B cell (primary cell): ENCODE measurements at places on chromosomes 4 and X. TPM values are rescaled to one million over a fixed set of nuclear protein-coding genes. Genes with fewer than 3 reads are reported as not detected.

- no peak for DNase-seq
These were observed 59.4 kb upstream of the H2AZ1 start for GRCh38 chr4:100009490-100009889.

DNA sequence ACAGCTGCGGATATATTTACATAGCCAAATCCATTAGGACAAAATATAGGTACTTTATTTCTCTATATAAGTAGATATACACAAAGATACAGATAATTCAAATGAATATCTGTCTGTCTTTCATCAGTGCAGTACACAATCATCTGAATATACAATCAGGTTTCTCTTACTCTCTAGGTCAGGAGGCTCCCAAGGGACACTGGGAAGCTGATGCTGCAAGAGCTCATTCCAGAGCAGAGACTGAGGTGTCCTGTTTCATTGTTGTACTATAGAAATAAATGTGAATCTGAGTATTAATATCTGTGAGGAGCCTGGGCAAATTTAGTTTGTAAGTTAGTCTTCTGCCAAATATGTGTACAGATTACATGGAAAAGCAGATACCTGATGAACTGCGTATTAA is 4.2 kb downstream of the TLL1 start:
- DNase-seq: no peak

GRCh38 chr4:33200377-33200776 is 2480.2 kb downstream of the PCDH7 start:
- no peak for DNase-seq

DNA sequence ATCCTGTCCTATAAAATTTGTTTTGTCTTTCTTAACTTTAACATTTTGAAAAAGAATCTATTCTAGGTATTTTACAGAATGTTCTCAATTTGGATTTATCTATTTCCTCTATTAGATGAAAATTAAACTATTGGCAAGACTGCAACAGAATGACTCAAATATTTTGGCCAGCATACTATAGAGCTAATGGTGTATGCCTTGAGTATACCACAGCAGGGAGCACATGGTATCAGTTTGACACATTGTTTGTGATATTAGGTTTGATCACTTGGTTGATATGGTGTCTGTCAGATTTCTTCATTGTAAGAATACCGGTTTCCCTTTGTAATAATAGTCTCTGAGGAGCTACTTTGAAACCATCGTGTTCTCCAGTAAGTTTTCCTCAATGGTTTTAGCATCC is 87.8 kb upstream of the NPNT start:
- DNase-seq: no peak

GRCh38 chr4:182354867-182355266 is 111.7 kb downstream of the TENM3 start:
- DNase-seq: no peak

DNA sequence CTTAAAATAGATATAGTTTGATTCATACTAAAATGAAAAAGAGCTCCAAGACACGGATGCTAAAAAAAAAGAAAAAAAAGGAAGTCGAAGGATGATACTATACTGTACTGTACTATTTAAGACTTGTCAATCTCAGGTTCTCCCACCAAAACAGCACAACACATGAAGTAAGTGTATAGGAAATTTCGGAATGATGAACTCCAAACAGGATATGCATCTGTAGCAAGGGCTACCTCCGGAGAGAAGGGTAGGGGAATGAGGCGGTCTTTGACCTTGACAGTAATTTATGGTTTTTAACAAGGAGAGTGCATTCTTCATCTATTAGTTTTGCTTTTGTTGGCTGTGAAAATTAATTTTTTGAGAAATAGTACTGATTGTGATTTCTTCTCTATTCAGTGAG is 541 bp upstream of the FIP1L1 start:
- no peak for DNase-seq

DNA sequence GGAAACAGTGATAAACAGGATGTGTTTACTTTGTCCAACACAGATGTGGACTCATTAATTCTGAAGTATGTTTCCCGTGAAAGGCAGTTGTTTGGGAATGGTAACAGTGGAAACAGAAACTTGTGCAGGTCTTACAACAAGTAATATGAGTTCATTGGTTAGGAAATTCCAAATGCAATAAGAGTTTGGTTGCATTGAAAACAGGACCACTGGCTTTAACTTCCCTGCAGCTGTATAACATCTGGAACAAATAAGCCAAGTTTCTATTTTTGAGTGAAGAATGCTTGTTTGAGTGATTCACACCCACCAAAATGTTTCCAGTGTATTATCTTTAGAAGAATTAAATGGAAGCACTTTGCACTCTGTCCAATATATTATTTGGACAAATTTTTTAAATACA is 82.4 kb upstream of the BMP3 start:
- DNase-seq: no peak

DNA sequence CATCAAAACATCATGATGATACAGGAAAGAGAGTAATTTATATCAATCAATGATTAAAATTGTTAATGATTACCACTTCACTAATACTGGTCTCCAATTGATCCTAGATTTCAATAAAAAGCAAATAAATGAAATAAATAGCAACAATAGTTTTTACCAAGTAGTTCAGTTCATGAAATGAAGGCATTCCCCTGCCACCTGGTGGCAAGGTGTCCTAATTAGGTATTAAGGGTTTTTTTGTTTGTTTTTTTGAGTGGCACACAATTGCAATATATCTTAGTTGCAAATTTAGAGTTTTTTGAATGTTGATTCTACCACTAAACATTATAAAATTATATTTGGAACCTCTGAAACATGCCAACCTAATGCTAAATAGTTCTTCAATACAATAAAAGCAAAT is 157.4 kb upstream of the PDE5A start:
- no peak for DNase-seq

DNA sequence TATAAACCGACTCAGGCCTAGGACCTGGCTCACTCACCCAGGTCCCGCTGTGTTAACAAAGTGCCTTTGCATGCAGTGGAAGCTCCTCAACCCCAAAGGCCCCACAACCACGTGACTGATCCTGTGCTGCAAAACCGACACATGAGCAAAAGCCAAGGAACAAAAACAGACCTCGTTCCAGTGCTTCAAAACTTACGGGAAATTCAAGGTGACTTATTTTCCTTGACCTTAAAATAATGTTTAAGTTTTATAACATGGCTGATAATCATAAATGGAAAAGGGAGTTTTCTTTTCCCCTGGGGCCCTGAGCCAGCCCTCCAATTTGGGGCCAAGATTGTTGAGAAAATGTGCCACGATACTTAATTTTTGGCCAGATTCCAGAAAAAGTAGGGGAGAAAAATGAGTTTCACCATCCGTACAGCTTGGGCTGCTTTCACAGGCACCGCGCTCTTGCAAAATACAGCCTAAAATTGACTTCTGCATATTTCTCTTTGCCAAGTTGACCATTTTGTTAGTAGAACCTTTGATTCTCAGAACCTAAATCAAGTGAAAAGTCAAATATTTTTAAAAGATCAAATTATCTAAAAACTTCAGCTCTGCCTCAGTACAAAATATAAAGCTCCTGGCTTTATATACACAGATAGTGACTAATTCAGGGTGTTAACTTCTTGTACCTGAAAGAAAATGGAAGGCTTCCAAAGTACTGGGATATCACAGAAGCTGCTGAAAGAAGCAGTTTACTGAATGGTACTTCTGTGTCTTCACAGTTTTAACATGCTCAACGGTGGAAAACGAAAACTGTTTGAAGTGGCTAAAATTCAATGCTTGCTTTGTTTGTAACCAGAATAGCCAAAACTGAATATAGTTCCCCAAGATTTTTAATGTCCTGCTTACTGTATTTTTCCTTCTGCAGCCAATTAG is 93.8 kb downstream of the APBB2 start:
- DNase-seq: no peak

DNA sequence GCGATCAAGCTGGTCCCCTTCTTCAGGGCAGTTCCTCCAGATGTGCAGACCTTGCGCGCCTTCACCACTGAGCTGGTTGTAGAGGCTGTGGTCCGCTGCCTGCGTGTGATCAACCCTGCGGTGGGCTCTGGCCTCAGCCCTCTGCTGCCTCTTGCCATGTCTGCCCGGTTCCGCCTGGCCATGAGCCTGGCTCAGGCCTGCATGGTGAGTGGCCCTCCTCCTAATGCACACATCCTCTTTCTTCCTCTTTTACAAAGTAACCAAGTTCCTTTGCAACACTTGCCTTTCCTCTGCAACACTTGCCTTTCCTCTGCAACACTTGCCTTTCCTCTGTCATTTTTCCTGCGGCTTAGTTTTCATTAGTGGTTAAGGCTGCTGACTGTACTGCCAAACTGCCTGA is 1.8 kb downstream of the CCDC22 start:
- DNase-seq: peak; percentile 34

DNA sequence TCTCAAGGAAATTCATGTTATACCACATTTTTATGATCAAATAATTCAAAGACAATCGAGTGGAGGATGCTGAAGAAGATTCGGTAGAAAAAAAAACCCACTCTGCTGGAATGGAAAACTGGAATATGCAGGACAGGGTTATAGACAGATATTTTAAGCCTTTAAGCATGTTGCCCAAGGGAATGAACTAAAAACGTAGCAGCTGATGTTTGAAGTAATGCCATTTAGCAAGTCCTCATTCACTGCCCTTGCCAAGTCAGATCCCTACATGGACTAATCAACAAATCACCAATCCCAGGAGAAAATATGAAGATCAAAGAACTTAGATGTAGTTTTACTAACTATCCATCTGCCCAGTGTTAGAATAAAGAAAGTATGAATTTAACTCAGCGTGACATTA is 75.6 kb upstream of the ETNPPL start:
- DNase-seq: no peak

- DNase-seq: no peak
These were observed 17.9 kb upstream of the NSG1 start for GRCh38 chr4:4368809-4369580.

DNA sequence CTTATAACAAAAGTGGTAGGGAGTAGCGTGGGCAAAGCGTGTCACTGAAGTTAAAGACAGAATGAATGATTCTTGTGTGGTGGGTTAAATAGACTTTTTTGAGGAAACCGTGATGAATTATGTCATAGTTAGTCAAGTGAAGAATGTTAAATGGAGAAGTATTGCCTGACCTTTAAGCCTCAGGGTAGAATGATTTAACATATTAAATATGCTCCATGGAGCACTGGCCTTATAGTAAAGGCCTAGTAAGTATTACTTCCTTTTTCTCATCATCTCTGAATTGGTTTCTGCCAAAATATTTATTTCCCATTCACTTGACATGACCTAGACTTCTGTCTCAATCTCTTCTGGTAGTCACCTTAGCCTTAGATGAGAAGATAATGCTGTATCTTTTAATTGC is 23.7 kb downstream of the MAGEB1 start:
- DNase-seq: no peak

DNA sequence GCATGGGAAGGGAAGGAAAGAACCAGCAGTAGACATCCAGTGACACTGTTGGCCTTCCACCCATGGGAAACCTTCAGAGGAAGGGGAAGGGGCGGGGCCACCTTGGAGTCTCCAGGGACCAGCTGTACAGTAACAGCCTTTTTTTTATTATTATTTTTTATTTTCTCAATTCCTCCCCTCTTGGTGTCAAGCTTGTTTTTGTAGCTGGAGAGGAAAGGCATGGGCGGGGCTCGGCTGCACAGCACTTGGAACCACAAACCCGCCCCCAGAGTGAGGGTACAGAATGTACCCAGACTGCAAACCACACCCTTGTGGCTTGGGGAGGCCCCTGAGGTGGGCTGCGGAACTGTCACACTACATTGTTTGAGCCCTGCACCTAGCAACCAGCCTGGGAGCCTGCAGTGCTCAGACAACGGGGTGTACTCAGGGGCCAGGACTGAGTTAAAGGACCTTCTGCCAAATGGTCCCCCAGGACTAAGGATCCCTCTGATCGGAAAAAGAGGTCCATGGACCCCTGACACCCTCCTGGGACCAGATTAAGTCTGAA is 45.7 kb downstream of the PRPS1 start:
- peak; percentile 93 for DNase-seq

GRCh38 chr4:76365636-76366035 is 55.3 kb downstream of the CCDC158 start:
- DNase-seq: no peak

DNA sequence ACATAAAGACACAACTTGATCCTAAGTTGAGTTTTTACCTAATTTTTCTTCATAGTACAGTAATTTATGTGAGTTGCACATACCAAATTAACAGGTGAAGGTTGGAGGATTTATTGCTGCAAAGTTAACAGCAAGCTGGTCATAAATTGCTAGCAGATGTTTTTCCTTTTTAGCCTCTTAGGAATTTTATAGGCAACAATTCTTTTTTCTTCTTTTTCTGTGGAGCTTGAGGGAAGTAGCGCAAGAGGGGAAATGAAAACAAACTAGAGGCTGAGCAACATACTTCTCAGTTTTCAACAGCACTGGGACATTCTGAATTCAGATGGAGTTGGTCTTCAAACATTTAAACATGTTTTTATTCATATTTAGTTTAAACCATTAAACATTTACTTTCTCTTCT is 63.7 kb upstream of the TLR2 start:
- DNase-seq: no peak

- DNase-seq: no peak
These were observed 23.9 kb upstream of the TMEM192 start for GRCh38 chr4:165136529-165136928.

DNA sequence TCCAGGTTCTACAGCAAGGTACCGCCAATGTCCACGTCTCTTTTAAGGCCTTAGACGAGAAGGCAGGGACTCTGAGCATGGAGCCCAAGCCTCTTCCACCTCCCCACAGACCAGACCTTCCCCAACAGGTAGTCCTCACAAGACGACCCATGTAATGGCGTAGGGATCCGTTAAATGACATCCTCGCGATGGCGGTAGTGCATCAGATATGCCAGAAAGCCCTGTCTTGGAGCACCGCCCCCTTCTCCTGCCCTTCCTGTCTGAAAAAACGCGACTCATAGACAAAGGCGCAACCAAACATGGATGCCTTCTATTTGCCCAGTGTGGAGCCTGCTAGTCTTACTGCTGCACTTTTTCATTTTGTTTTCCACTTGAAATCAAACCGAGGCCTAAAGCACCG is 185.4 kb downstream of the OR13H1 start:
- DNase-seq: no peak

- DNase-seq: no peak
These were observed 46.9 kb upstream of the SYTL5 start for GRCh38 chrX:37959212-37960021.

- no peak for DNase-seq
These were observed 557.5 kb downstream of the PPARGC1A start for GRCh38 chr4:23332313-23332712.

The CLDN22 gene
- polyA plus RNA-seq: not detected in 2 replicates

The CTPS2 gene
- polyA plus RNA-seq: 2.5 and 2.8 TPM in 2 replicates

The OCRL gene
- 4.6 and 6.7 TPM in 2 replicates for polyA plus RNA-seq

The NEIL3 gene
- not detected in 2 replicates for polyA plus RNA-seq

The GLRB gene
- polyA plus RNA-seq: not detected in 2 replicates

The DRP2 gene
- 0.04 TPM in 2 replicates for polyA plus RNA-seq

The CCSER1 gene
- polyA plus RNA-seq: 10.7 and 13.7 TPM in 2 replicates

The CFAP99 gene
- polyA plus RNA-seq: not detected in 2 replicates

The OFD1 gene
- polyA plus RNA-seq: 40.6 and 69.5 TPM in 2 replicates

The LNX1 gene
- polyA plus RNA-seq: not detected in 2 replicates
